MM.1S (cell line): ENCODE measurements at places on chromosomes 4 and X.

- H3K4me3 ChIP-seq: no peak overlapping the region
- no peaks in the 10 kb centered on the region for H3K36me3 ChIP-seq
- no peaks in the 10 kb centered on the region for H3K4me1 ChIP-seq
- no peak for DNase-seq
- no peaks in the 10 kb centered on the region for H3K27me3 ChIP-seq
Observed at GRCh38 chr4:96003951-96004740, 164.3 kb downstream of the PDHA2 start.

DNA sequence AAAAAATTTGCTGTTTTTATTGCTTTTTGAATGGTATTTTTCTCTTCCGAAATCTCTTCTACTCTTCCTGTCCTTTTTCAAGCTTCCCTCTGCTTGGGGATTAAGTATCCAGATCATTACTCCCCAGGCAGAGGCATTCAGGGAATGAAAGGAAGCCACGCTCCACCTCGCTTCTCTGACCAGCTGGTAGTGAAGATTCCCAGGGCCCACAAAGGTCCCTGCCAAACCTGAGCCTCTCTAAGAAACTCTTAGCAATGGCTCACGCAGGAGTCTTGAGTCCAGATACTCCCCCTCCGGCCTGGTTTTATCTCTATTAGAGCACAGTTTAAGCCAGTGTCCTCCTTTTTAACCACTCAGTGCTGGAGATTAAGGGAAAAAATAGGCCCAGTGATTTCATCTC lies 51.4 kb upstream of the SOD3 start:
- no peaks in the 10 kb centered on the region for H3K36me3 ChIP-seq
- no peaks in the 10 kb centered on the region for H3K4me1 ChIP-seq
- no peak overlapping the region for H3K4me3 ChIP-seq
- no peak for DNase-seq

GRCh38 chrX:132652871-132653270 lies 164.0 kb upstream of the MBNL3 start:
- no peaks in the 10 kb centered on the region for H3K36me3 ChIP-seq
- no peaks in the 10 kb centered on the region for H3K4me1 ChIP-seq
- no peak overlapping the region for H3K27ac ChIP-seq

- no peaks in the 10 kb centered on the region for H3K4me1 ChIP-seq
- no peak overlapping the region for H3K27ac ChIP-seq
- no peak for DNase-seq
- no peaks in the 10 kb centered on the region for H3K27me3 ChIP-seq
Observed at GRCh38 chr4:186036976-186037581, 31.9 kb upstream of the TLR3 start.

GRCh38 chrX:46461660-46462191 lies 83.5 kb downstream of the ZNF674 start:
- H3K4me3 ChIP-seq: no peak overlapping the region
- no peaks in the 10 kb centered on the region for H3K36me3 ChIP-seq
- peaks cover 6% of the 10 kb centered on the region; the same call in 1 of the 2 replicates for H3K4me1 ChIP-seq
- peak overlapping the region; percentile 87 for H3K27ac ChIP-seq

DNA sequence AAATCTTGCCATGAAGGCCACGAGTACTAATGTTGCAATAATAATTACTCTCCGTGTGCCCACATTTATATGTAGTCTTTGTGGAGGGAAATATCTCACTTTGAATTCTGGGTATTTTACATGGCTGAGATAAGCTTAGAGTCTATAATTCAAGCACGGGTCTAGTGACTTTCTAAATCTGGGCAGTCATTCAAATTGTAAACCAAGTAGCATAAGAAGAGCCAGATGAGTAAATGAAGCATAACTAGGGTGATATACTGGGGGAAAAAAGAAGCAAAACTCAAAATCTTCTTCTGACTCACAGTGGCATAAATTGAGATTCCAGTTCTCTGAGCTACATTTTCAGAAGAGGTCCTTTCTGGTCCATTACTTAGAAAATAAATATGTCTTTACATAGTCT lies 53.0 kb downstream of the MAPK10 start:
- no peak overlapping the region for H3K27ac ChIP-seq
- DNase-seq: no peak
- no peaks in the 10 kb centered on the region for H3K27me3 ChIP-seq
- no peak overlapping the region for H3K4me3 ChIP-seq
- H3K4me1 ChIP-seq: no peaks in the 10 kb centered on the region

DNA sequence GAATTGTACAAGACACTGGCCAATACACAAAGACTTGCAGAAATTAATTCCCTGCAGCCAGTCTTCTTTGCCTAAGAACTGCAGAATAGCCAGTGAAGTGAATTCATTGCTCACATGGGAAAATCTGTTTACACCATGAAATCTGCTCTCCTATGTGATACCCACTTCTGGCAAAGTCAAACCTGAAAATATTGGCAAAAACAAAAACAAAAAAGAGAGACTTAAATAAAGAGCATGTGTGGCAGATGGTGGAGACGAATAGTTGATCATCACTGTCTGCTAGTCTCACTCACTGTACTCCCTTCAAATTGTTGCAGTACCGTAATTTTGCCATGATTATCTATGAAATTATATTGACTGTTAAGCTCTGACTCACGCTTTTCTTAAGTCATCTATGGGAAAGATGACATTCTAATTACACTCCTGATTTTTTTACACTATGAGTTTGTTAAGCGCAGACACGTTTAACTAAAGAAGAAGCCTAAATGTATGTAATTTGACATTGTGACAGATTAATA lies 406.8 kb downstream of the PCDH7 start:
- no peak for DNase-seq
- H3K4me3 ChIP-seq: no peak overlapping the region
- H3K27ac ChIP-seq: no peak overlapping the region
- no peaks in the 10 kb centered on the region for H3K27me3 ChIP-seq
- H3K36me3 ChIP-seq: no peaks in the 10 kb centered on the region

GRCh38 chr4:108315694-108316093 lies 147.0 kb upstream of the LEF1 start:
- no peaks in the 10 kb centered on the region for H3K36me3 ChIP-seq
- peaks cover 22% of the 10 kb centered on the region for H3K4me1 ChIP-seq
- no peak overlapping the region for H3K4me3 ChIP-seq
- no peaks in the 10 kb centered on the region for H3K27me3 ChIP-seq
- DNase-seq: no peak

DNA sequence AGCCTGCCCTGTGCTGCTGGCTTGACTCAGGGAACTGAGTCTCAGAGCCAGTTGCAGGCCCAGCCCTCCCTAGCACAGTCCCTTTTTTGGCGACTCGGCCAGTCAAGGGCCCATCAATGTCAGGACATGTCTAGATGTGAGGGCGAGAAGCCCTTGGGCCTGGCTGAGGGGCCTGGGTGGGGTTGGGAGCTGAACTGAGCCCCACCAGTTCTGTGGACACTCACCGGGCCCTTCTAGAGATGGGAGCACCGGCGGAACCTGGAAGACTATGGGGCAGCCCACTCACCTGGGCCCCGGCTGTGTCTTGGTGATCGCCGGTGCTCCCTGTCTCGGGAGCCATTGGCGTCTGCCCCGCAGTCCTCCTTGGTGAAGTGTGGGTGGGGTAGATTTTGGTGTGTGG lies 245.9 kb downstream of the AFAP1 start:
- no peak for DNase-seq
- H3K27me3 ChIP-seq: peaks cover 51% of the 10 kb centered on the region
- no peak overlapping the region for H3K27ac ChIP-seq
- H3K4me3 ChIP-seq: no peak overlapping the region

- no peak overlapping the region for H3K4me3 ChIP-seq
- H3K4me1 ChIP-seq: no peaks in the 10 kb centered on the region
- H3K36me3 ChIP-seq: no peaks in the 10 kb centered on the region
- H3K27me3 ChIP-seq: no peaks in the 10 kb centered on the region
- DNase-seq: no peak
Observed at GRCh38 chrX:80335062-80335830, 85.0 kb upstream of the TENT5D start.

- H3K27me3 ChIP-seq: no peaks in the 10 kb centered on the region
- no peak for DNase-seq
- no peak overlapping the region for H3K27ac ChIP-seq
- no peak overlapping the region for H3K4me3 ChIP-seq
- H3K36me3 ChIP-seq: no peaks in the 10 kb centered on the region
Observed at GRCh38 chrX:112761242-112762207, 79.1 kb downstream of the AMOT start.

DNA sequence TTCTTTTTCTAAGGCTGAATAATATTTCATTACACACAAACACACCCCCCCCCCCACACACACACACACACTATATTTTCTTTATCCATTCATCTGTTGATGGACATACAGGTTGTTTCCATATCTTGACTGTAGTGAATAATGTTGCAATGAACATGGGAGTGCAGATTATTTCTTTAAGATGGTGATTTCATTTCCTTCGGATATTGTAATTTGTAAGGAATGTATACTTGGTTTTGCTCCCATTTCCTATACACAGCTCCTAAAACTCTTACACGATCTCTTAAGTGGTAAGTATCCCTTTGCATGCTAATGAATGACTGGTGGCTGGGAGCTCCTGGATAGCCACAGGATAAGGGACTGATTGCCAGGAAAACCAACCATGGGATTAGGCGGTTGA lies 14.7 kb upstream of the RBMXL3 start:
- no peak for DNase-seq
- H3K4me1 ChIP-seq: no peaks in the 10 kb centered on the region
- H3K36me3 ChIP-seq: no peaks in the 10 kb centered on the region
- no peak overlapping the region for H3K27ac ChIP-seq
- H3K4me3 ChIP-seq: no peak overlapping the region

DNA sequence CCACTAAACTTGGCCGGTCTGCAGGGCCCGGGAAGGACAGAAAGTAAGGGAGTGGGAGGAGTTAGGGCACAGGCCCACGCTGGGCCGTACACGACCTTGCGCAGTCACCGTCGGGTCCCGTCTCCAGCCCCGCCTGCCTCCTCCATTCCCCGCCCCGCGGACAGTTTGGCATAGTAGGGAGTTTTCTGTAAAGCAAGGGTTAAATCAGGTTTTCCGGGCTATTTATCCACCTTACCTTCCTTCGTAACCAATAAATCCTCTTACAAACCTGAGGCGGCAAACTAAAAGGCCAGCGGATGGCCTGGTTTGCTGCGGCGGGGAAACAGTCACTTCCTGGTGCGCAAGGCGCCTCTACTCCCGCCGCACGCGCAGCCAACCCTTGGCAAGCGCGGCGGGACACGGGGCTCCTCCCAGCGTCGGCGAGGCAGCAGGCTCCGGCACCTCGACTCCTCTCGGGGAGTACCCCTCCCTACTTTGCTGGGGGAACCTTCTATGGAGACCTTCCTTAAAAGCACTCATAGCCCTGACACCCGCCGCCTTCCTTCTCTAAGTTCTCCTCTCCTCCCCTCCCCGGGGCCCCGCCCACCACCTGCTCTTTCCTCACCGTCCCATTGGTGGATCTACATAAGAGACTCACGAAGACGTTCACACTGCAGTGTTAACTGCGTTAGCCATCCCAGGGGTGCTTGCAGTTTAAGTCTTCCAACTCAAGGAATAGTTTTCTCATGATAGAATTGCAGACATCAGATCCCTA lies at the start of gene TRMT2B:
Gene TRMT2B, minus strand, starts transcription at position 563 of the 754 bp plus-strand sequence. CDS start 9,822 bp downstream, outside the sequence.
- peak within 1 kb of the TSS; percentile 83 for H3K4me3 ChIP-seq
- H3K4me1 ChIP-seq: no peaks in the 10 kb centered on the region
- H3K27me3 ChIP-seq: no peaks in the 10 kb centered on the region
- no peaks in the 10 kb centered on the region for H3K36me3 ChIP-seq
- DNase-seq: peak; percentile 77
- H3K27ac ChIP-seq: peak within 1 kb of the TSS; percentile 78; the same call in 1 of the 2 replicates

DNA sequence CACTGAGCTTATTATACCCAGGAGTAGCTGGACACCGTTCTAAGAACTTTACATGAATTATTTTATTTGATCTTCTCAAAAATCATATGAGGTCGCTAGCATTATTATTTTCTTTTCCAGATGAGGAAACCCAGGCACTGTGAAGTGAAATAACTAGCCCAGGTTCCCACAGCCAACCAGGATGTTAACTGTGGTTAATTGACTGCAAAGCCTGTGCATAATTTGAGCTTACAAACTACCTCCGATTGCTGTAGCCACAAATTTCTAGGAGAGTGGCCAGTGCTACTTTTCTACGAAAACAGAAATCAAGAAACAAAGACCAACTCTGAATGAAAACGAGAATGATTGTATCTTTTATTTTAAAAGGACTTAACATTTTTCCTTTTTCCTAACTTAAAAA lies 27.2 kb downstream of the SPRY1 start:
- peaks cover 21% of the 10 kb centered on the region for H3K4me1 ChIP-seq
- no peak for DNase-seq
- no peak overlapping the region for H3K4me3 ChIP-seq
- H3K36me3 ChIP-seq: no peaks in the 10 kb centered on the region

DNA sequence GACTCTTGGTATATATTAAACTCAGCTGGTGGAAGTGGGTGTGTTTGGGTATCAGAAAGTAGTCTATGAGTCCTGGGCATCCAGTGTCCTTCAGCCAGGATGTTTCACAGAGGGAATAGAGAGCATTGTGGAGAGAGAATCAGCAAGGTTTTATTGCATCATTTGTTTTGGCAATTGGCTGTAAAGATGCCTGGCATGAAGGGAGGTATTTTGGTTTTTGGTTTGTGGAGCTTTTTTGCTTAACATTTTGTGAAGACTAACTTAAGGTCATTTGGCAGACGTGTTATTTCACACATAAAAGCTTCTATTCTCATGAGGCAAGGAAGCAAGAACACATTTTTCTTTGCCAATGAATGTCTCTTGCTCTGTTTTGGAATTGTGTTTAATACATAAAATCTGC lies 71.1 kb downstream of the DCLK2 start:
- no peak for DNase-seq
- H3K27ac ChIP-seq: no peak overlapping the region
- H3K27me3 ChIP-seq: no peaks in the 10 kb centered on the region
- no peaks in the 10 kb centered on the region for H3K4me1 ChIP-seq

DNA sequence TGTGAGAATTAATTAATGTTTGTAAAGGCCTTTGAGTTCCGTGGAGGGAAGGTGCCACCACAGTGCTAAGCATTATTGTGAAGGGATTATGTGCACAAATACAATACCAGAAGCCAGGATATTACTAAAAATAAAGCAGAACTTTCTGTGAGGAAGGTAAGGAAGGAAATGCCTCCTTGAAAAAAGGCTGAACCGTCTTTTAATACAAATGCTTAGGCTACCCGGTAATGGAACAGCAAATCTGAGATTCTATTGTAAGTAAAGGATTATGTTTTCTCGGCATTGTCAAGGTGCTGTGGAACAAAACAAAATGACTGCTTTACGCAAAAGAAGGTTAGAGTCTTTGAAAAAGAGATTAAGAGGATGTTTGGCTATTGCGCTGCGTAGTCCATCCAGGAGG lies 57.9 kb upstream of the SPRY1 start:
- no peak for DNase-seq

DNA sequence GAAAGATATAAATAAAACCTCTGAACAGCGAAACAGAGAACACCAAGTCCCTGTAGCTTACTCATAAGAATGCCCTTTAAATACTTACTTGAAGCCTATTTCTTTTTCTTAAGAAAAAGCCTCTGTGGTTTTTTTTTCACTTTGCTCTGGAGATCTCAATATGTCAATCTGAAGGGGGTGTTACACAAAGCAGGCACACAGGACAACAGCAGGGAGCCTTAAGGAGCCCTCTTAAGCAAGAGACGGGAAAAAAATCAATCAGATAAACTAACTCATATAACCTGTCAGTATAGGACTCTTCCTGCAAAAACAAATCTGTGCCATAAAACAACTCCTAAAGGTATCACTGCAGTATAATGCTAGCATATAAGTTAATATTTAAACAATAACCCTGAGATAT lies 611.1 kb upstream of the ATOH1 start:
- no peak overlapping the region for H3K4me3 ChIP-seq
- no peak overlapping the region for H3K27ac ChIP-seq
- H3K27me3 ChIP-seq: no peaks in the 10 kb centered on the region
- no peaks in the 10 kb centered on the region for H3K36me3 ChIP-seq

GRCh38 chr4:146212781-146213180 lies 1.6 kb upstream of the REELD1 start:
- H3K4me3 ChIP-seq: no peak overlapping the region
- H3K36me3 ChIP-seq: no peaks in the 10 kb centered on the region
- no peak overlapping the region for H3K27ac ChIP-seq
- DNase-seq: no peak
